ENCODE measurements at places on chromosomes 6 and 20.

DNA sequence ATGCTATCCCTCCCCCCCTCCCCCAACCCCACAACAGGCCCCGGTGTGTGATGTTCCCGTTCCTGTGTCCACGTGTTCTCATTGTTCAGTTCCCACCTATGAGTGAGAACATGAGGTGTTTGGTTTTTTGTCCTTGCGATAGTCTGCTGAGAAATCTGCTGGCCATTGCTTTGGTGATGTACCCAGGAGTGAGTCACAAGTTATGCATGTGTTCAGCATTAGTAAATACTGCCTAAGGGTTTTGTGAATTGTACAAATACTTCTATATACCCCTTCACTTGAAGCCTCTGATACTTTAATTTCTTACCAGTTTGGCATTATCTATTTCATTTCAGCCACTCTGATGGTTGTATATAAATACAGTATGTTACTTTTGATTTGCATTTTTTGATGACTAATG is 711.3 kb upstream of the GJE1 start:
- DNase-seq = no peak

- no peak for DNase-seq
These were observed 17.3 kb upstream of the KIAA1586 start for GRCh38 chr6:57029213-57029612.

- no peak for DNase-seq
These were observed 61.4 kb downstream of the NPEPL1 start for GRCh38 chr20:58753922-58754551.

GRCh38 chr6:282177-282866 is 10.0 kb upstream of the DUSP22 start:
- no peak for DNase-seq

Data from stimulated activated CD8-positive, alpha-beta memory T cell treated with anti-CD3 and anti-CD28 coated beads, Interleukin-15, amount 100 ng/mL, for 24 hours (primary cell).